ENCODE measurements at places on chromosomes 1 and 21.

DNA sequence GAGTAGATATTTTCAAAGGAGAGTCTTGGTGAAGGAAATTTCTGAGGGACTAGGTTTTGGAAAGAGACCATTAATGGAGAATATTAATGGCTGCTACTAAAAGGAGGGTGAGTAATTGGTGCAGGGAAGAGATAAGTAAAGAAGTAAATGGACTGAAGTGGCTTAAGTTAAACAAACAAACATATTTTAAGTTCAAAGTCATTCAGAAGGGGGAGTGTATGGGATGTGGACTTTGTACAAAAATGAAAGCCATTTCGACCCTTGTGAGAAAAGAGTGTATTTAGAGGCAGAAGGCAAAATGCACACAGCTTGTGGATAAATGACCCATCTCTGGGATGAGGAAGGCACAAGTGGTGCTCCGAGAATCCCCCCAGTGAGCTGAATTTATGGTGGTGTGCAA lies 171.7 kb downstream of the BACH1 start:
- DNase-seq, result no peak

DNA sequence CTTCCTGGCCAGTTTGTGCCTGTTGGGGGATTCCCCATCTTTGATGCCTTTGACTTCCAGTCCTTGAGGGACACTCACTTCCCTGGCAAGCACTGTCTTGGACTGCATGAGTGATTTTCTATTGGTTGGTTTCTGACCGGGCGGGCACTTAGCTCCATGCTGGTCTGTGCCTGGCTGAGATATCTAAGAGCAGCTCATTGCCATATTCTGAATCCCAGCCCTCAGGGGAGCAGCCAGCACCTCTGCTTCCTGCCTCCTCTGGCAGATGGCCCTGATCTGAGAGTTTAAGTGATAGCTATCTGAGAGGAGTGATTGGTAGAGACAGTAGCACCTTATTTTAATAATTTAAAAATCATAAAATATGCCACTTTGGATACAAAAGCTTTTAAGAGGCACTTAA lies 52.5 kb downstream of the DISC1 start:
- no peak for DNase-seq

GRCh38 chr1:243950166-243950565 lies 100.1 kb upstream of the AKT3 start:
- no peak for DNase-seq

DNA sequence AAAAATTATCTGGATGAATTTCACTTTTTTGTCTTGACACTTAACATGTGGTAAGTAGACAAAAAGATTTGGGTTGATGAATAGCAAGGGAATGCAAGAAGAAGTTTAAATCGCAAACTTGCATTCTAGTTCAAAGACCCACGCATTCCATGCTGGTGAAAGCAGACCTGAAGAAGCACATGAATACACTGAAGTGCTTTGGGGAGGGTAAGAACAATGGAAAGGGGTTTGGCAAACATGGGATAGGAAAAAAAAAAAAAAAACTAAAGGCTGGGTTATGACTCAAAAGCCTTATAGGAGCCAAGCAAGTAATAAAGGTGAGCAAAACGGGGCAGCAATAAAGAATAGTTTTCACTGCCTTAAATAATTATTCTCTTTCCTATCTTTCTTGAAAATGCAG lies 450.2 kb downstream of the LMO4 start:
- DNase-seq, result no peak

DNA sequence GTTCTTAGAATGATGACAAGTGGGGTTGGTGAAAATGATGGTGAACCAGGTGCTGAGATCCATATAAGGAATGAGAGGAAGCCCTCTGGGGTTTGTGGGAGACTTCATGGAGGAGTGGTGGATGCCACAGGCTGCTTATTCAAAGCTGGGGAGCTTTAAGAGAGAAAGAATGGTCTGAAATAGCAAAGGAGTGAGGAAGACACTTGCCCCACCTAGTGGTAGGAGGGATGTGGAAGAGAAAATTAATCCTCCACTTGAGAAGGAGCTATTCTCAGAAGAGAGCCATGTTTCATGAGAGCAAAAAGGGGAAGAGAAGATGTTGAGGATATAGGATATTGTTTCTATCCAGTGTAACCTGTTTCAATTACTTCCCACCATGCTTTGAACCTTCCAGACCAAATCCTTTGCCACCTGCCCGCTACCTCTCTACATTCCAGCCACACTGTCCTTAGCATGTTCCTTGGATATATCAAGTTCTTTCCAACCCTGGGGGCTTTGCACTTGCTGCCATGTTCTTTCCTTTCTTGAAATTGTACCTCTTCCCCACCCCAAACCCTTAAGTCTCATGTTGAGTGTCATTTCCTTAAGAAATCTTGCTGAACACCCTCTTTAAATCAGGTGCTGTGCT lies 19.6 kb upstream of the ZNF648 start:
- DNase-seq, result no peak

DNA sequence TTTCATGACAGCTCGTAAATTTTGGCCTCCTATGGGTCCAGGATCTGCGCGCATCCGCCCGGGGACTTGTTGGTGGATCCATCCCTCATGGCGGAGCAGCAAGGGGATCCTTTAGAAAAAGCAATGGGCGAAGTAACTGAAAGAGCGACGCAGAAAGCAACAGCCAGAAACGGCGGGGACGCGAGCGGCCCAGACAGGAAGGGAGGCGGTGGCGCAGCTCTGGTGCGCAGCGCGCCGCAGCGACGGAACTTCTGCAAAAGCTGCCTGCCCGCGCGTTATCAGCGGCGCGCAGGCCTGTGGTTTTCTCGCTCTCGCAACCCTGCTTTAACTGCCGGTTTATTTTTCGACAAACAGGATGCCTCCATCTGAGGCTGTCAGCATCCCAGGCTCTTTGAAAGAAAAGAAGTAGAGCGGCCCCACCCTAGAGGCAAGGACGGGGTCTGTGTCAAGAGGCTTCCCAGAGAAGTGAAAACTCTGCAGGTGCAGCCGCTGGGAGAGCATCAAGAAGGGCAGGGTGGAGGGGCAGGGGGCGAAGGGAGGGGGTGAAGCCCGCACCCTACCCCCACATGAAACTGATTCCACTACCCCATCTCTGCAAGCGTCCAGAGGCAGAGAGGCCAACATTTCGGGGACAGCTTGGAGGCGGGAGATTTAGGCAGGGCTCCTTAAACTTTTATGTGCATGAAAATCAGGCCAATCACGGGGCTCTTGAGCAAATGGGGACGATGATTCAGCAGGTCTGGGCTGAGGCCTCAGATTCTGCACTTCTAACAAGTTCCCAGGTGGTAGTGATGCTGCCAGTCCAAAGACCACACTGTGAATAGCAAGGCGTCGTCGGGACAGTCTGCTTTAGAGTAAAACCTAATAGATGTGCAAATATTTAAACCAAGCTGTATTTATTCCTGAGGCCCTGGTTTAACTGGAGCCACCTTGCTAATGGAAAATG lies 22.2 kb downstream of the RUNX1 start:
- DNase-seq, result peak; percentile 89

DNA sequence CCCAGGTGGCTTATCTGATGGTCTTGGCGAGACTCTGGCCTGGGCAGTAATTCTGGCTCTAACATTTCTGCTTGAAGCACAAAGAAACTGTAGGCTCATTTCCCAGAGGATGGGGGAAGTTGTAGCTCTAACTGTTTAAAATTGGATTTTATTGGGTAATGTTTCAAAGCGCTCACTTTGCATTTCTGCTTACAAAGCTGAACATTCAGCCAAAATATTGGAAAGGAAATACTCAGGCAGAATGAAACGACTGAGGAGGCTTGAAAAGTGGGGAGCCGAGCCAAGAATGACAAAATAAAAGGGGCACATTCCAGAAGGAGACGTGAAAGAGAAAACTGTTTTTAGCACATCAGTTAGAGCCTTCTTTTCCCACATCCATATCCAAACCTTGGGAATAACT lies 202.6 kb downstream of the GRIK1 start:
- no peak for DNase-seq

GRCh38 chr1:111801071-111801850 lies 45.6 kb downstream of the DDX20 start:
- DNase-seq, result no peak

- DNase-seq, result no peak
These were observed 6.0 kb upstream of the SH2D2A start for GRCh38 chr1:156822680-156823079.

- no peak for DNase-seq
These were observed 146.3 kb downstream of the TPR start for GRCh38 chr1:186228749-186229148.

DNA sequence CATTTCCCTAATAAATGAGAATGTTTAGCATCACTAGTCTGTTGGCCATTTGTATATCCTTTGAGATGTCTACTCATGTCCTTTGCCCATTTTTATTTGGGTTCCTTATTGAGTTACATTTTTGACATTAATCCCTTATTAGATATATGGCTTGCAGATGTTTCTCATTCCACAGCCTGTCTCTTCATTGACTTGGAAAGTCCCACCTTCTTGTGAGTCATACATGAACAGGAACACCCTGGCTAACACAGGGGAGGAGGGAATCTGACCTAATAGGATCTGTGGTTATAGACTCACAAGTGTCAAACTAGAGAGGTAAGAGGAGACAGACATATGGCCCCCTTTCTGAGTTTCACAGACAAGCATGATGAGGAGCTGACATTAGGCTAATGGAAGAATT lies 11.5 kb downstream of the ZP4 start:
- DNase-seq, result no peak

DNA sequence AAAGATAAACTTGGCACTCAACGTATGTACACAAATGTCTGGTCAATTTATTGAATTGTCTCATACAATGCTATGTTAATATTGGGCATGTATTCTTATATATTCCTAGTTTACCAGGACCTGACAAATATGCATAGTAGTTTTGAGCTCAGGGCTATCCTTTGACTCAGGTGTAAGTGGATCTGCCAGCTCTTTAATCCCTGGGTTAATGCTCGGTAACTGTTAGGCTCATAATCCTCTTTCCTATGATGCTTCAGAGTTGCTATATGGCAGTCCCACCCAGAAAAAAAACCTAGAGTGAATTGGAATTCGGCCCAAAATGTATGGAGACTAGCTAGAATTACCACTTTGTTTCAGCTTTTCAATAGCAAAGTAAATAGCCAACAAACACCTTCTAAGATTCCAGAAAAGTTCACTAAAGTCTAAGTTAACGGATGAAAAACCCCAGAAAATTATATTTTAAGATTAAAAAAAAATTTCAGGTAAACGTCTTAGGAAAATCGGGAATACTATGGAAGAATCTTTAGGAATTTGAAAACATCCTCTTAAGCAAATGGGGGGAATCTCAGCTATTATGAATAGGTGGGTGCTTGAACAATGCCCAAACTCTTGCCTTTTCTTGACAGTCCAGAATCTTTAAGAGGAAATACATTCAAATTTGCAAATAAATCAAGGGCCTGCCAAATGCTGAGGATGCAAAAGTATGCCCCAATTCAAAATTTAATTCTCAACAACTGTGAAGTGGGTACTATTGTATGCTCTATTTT lies 10.9 kb downstream of the H3-3A start:
- no peak for DNase-seq

GRCh38 chr1:109361649-109362048 lies 36.1 kb downstream of the SORT1 start:
- no peak for DNase-seq

DNA sequence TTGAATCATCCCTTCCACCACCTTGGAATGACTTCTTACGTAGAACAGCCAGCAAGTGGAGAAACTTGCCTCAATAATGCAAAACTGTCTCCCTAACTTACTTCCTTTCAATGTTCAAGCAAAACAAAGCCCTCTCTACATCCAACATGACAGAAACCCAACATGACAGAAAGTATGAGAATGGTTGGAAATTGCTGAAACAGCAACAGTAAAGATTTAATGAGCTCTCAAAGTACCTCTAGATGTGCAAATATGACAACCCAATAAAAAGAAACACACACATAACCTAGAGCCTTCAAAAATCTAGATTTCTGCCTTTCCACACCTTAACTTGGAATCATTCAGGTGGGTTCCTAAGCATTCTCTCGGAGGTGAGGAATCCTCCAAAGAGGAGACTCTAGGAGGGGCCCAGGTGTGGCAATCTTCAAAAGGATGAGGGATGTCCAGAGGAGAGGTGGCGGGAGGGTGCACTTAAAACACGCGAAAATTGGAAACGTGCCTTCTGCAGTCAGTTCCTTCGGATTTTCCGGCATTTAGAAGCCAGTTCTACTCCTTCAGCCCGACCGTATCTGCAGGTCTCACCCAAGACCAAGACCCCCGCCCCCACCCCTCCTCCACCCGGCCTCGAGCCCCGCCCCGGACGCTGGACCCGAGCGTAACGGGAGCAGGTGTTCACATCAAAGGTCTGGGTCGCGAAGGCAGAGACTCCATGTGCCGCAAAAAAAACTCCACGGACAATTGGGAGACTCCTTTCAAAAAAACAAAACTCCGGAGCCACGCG lies 996 bp upstream of the MGST3 start:
- DNase-seq, result no peak

DNA sequence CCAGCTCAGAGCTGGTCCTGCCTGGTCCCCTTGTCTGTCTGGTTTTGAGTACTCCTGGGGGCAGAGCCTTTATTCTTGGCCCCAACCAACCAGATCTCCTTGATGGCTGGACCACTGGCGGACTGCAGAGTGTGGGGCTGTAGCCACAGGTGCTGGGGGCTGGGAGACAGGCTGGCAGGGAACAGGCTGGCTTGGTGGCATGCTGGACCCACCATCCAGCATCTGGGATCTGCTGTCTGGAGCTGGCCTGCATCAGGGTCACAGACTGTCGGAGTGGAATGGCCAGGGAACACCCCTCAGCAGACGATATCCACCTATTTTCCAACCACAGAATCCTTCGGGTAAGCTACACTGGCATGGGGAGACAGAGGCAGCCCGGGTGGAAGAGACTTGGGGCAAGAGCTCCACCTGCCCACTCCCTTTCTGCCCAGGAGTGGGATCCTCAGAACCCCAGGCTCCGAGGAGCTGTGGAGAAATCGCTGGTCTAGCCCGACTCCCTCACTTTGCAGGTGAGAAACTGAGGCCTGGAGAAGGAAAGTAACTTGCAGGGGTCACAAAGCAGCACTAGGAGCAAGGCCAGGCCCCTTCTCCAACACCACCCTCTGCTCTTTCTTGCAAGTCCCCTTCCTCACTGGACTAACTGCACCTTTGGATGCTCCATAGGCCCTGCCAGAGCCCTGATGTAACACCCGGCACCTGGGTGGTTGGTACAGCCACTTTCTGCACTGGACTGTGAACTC lies 40.6 kb downstream of the TNNT2 start:
- no peak for DNase-seq

- no peak for DNase-seq
These were observed 10.1 kb downstream of the CFAP45 start for GRCh38 chr1:159889821-159890252.

GRCh38 chr1:217614200-217614712 lies 16.6 kb downstream of the GPATCH2 start:
- no peak for DNase-seq

- no peak for DNase-seq
These were observed 88.2 kb downstream of the KAZN start for GRCh38 chr1:14686701-14687100.

GRCh38 chr1:248792342-248792741 lies 33.4 kb downstream of the SH3BP5L start:
- DNase-seq, result no peak

GRCh38 chr1:93483606-93484005 lies 35.7 kb downstream of the FNBP1L start:
- DNase-seq, result no peak

All from activated CD4-positive, alpha-beta memory T cell treated with anti-CD3 and anti-CD28 coated beads for 36 hours (primary cell).